ENCODE measurements at places on chromosomes 7 and 10.
A peak's percentile ranks its signal among the peaks of the same experiment; 100 is the strongest.

DNA sequence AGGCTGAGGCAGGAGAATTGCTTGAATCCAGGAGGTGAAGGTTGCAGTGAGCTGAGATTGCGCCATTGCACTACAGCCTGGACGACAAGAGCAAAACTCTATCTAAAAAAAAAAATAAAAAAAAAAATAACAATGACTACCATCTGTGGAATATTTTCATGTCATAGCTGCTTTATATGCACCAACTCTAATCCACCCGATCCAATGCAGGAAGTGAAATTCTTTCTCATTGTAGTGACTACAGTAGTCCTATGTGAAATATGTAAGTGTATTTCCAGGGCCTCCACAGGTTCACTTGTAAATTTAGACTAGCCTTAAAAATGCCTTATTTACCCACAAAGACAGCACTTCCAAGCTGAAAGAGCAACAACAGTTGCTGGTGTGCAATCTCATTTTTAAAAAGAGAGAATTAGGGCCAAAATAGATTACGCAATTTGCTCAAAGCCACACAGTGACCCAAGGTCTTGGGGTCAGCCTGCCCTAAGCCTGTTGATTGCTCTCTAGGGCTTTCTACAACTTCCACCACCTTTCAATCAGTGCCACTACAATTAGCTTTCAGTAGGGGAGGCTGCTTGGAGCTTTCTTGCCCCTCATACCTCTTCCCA lies 25.8 kb upstream of the EGFR start:
- peak; percentile 13 for DNase-seq

GRCh38 chr10:6919077-6919476 lies 339.0 kb upstream of the PRKCQ start:
- no peak for DNase-seq

GRCh38 chr7:4613846-4614548 lies 68.1 kb upstream of the FOXK1 start:
- DNase-seq, result peak; percentile 89

GRCh38 chr10:88889559-88890337 lies 9.7 kb downstream of the STAMBPL1 start:
- DNase-seq, result no peak

- DNase-seq, result no peak
Observed at GRCh38 chr7:122407195-122407594, 102.6 kb upstream of the FEZF1 start.

DNA sequence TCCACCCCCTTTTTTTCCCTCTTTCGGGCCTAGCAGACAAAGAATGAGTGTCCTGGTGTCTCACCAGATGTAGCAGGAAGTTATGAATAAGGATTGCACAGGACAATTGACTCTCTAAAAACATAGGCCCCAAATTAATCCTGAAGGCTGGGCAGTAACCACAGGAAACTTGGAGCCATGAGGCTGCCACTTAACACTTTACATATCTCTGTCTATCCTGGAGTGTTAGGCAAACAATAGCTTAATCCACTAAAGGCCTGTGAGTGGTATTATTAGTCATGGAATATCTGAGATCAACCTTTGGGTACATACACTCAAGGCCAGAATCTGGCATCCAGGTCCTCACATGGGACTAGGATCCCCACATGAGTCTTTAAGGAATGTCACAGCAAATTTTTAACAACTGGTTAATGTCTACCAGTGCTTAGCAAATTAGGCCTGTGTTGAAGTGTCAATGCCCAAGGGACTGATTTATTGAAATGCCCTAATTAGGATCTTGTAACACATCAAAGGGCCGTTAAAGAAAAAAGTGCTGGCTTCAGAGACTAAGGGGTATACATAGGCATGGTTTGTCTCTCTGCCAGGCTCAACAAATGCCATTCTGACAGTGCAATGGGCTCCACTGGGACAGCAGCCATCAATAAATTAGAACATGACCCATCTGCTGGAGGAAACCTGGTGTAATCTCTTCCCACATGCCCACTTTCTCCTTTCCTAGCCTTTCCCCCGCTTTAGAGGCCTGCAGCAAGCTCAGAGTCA lies 196.7 kb upstream of the TBX20 start:
- no peak for DNase-seq

GRCh38 chr7:13155188-13155587 lies 467.8 kb downstream of the ARL4A start:
- DNase-seq, result no peak

DNA sequence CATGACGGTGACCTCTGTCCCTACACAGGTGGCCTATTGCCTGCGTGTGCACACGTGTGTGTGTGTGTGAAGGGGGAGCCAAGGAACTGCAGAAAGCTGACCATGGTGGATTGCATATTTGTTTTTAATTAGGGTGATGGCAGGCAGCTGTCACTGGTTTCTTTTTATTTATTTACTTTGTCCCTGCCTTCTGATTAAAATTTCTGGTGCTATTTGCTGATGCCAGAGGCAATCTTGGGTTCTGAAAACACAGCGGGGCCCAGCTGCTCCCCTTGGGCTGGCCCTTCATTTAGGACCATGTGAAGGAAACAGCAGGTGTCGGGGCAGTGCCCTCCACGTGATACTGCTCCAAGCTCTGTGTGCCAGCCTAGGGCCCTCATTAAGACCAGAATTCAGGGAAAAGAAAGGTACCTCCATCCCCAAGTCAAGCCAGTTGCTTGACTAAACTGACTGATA lies 71.3 kb upstream of the PODXL start:
- no peak for DNase-seq

- DNase-seq, result no peak
Observed at GRCh38 chr7:14446829-14447228, 455.7 kb downstream of the DGKB start.

DNA sequence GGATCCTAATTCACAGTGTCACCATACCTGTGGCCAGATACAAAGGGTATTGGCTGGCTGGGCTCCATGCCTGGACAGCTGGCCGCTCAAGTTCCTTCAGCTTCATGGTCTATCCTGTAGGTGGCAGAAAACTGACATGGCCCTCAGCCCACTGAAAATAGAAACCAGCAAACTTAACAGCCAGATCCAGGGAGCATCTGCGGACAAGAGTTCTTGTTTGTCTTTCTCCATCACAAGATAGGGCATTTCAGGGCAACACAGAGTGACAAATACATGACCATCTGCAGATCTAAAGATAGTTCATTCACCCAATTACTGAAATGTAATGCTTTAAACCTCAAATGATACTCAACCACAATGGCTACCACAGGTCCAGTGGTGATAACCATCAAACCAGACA lies 2.8 kb downstream of the SEC31B start:
- DNase-seq, result no peak

DNA sequence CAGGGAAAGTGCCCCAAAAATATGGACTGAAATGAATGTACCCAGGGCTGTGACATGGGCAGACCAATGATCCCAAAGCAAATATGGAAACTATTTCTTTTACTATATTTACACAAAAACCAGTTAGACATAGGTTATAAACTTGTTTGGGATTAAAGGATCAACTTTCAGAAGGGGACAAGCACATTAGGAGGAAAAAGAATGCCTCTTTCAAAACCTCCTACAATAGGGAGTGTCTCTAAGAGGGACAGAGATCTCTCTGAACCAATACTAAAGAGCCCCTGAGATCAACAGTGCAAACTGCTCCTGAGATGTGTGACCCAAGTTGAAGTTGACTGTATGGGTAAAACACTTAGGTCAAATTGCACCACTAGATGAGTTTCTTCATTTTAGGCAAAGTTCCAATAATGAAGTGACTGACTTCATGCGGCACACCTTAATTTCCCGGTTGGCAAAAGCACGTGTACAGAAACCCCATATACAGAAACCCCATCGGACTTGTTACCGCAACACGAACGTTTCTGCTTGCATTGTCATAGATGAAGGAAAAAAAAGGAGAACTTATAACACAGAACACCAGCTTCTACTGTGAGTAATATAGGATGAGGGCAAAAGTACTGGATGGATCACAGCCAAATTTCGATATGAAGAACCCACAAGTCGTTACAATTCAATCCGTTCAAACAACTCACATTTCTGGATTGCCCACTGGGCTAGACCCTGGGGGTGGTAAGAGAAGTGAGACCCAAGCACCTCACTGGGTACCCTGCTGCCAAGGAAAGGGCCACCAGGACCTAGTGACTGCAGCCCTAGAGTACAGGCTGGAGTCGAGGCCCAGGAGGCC lies 4.3 kb downstream of the SVIL start:
- DNase-seq, result no peak

GRCh38 chr7:108012499-108013430 lies 9.8 kb upstream of the LAMB1 start:
- DNase-seq, result no peak

DNA sequence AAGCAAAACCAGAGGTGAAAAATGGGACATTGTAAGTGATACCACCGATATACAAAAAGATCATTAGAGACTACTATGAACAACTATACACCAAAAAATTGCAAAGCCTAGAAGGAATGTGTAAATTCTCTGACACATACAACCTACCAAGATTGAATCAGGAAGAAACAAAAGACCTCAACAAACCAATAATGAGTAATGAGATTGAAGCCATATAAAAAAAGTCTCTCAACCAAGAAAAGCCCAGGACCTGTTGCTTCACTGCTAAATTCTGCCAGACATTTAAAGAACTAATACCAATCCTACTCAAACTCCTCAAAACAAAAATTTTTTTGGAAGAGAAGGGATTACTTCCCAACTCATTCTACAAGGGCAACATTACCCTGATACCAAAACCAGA lies 134.0 kb downstream of the TPST1 start:
- no peak for DNase-seq

- DNase-seq, result no peak
Observed at GRCh38 chr7:101743995-101744360, 73.4 kb upstream of the CUX1 start.

DNA sequence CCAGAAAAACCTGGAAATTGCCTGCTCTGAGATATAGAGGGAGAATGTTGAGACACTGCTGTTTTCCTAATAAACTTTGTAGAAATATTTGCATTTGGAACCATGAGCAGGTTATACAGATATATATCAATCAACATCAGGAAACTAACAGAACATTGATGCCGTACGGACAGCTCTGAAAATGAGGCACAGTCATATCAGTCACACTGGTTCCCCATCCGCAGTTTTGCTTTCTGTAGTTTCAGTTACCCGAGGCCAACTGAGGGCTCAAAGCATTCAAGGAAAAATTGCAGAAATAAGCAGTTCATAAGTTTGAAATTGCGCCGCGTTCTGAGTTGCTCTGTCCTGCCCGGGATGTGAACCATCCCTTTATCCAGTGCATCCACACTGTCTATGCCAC lies 137.9 kb downstream of the KLF6 start:
- no peak for DNase-seq

DNA sequence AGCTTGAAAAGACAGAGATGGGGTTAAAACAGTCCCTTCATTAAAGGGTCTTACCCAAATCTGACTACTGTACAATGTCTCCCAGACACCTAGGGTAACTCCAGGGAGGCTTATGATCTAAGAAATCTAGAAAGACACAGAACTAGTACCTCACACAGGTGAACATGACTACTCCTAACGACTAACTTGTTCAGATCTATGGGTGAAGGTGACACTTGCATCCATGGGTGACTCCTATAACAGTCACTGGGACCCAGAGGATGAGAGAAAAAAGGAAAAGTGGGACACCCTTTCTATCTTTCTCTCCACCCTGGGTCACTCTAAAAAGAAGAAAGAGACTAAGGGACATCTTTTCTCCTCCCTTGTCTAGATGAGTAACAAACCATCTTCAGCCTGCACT lies 19.2 kb downstream of the AKR1C8 start:
- no peak for DNase-seq

DNA sequence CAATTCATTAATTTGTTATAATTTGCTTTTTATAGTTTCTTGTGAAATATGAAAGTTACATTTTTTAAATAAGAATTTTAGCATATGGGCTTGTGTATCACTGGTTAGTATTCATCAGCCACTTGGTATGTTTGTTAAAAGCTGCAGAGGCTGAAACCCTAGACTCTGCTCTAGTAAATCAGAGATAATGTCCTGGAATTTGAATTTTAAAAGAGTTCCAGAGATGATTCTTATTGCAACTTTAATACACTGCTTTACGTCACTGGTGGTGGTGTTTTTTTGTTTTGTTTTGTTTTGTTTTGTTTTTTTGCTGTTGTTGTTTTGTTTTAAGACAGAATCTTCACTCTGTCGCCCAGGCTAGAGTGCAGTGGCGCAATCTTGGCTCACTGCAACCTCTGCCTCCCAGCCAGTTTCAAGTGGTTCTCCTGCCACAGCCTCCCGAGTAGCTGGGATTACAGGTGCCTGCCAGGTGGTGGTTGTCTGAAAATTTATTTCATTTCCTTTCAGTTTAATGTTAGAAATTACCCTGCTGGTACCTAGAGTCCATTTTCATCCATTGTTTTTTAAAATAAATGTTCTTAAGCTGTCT lies 43.8 kb downstream of the PTPN12 start:
- DNase-seq, result peak; percentile 16

GRCh38 chr7:107582875-107583274 lies 2.8 kb downstream of the BCAP29 start:
- DNase-seq, result no peak

- peak; percentile 5 for DNase-seq
Observed at GRCh38 chr7:12244129-12244528, 33.0 kb downstream of the TMEM106B start.

All from fibroblast of skin of abdomen (primary cell).